Stimulated activated CD4-positive, alpha-beta T cell treated with anti-CD3 and anti-CD28 coated beads, TNF-alpha, amount 100 ng/mL, for 4 hours (primary cell): ENCODE measurements at places on chromosomes 4 and X.

DNA sequence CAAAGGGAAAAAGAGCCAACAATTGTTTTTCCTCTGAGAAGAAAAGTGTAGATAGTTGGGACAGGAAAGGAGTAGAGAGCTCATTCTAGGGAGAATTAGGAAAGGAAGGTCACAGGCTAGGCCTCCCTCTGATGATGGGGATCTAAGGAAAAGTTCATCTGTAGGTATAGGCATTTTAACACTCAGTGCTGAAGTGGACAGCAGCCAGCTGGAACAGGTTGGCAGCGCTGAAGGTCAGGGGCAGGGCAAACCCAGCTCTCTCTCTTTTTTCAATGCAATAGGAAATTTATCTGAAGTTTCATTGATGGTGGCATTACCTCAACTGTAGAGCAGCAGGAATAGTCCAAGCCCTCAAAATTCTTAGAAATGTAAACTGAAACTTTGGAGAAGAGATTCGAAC, 98.5 kb upstream of the ETNPPL start:
- DNase-seq: no peak

- DNase-seq: no peak
Measured at GRCh38 chr4:182339221-182339641, 96.0 kb downstream of the TENM3 start.

DNA sequence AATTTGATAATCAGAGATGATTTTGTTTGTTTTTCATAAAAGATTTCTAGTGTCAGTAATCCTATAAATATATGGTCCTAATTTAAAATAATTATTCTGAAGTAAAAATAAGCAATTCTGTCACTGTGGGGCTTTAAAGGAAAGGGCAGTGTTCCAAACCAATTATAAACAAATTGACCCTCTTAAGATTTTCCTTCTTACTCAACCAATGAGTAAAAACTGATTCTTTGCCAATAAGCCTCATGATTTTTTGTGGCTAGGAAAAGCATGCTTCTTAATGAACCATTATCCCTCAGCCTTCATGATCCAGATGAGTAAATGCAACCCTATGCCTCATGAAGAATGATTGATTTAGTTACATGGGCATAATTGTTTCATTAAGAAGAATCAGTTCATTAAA, 1010.4 kb downstream of the ADGRL3 start:
- DNase-seq: no peak

GRCh38 chr4:163113921-163114713, 52.6 kb downstream of the NAF1 start:
- DNase-seq: no peak

DNA sequence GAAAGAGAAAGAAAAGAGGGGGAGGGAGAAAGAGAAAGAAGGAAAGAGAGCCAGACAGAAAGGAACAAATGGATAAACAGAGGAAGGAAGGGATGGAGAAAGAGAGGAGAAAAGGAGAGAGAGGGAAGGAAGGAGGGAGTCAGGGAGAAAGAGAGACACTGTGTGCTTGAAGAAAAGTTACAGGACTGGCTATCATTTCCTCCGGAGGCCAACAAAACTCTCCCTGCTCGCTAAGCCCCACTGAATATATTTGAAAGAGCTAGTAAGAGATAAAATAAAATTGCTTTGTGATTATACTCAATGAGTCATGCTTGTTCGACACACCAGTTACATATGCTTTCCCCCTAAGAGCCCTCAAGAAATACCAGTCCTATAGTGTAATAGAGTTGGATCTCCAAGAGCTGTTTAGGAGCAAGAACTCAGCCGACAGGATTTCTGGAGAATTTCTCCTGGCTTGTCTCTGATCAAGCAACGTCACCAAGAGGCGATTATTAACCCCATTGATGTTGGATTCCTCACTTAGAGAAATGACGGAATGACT, 102.2 kb downstream of the MXRA5 start:
- no peak for DNase-seq

DNA sequence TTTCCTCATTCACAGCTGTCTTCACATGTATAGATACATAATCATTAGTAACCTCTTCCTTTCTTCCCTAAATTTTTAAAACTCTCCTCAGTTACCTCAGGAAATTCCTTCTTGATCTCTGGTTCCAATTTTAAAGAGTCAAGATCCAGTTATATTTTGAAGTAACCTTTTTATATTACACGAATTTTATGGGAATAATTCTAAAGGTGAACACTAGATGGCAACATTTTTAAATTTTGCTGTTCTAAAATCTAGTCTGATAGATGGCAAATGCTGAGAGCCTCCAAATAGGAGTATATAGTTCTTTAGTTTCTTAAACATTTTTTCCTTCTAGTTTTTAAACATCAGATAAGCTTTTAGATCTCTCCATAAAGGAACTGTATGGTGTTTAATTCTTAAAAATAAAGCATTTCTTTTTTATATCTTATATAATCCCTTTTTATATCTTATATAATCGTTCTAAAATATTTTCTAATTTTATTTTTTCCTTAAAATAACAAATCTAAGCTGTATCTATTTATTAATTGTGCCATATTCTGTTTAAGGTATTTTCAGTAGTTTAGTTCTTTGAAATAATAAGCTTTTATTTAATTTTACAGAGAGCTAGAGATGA, 37.9 kb upstream of the PAPSS1 start:
- no peak for DNase-seq

GRCh38 chr4:82704156-82704555, 94.4 kb downstream of the SCD5 start:
- DNase-seq: no peak

DNA sequence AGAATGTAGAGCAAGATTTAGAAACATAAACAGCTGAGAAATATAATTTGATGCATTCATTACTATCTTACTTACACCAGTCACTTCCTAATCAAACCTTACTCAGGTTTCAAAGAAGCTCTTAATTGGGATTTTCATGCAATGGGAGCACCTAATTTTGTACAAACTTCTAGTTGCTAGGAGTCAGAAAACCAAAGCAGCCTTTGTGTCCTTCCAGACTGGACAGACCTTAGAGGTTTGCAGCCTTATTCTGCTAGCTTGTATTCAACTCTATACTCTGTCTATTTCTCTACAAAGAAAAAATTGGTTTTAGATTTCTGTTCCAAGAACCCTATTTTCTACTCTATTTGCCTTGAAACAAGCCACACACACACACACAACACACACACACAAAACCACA, 19.4 kb downstream of the GABRA2 start:
- no peak for DNase-seq

- DNase-seq: no peak
Measured at GRCh38 chr4:184513802-184514120, 39.4 kb upstream of the IRF2 start.

DNA sequence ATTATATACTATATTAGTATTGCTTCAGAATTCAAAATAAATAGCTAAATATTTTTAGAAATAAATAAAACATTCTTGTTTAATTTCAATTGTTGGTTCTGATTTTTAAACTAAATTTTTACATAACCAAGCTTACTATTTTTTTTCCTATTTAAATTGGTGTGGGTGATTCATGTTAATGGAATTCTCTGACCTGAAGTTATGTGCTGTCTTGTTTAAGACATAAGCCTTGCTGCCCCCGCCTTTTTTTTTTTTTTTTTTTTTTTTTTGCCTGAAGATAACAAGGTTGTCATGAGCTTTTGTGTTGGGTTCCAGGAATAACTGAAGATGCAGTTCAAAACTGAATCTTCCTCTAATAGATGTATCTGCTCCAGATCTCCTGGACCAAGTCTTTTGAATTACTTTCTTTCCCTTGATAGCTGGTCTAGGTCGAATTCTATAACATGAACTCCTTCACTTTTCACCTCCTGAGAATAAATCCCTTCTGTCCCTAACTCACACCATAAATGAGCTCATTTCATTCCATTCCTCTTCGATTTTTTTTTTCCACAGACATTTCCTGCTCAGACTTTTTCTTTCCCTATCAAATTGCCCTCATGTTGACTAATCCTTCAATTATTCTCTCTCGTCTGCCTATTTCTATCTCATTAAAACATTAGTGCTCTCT, 261.5 kb upstream of the FTHL17 start:
- no peak for DNase-seq

DNA sequence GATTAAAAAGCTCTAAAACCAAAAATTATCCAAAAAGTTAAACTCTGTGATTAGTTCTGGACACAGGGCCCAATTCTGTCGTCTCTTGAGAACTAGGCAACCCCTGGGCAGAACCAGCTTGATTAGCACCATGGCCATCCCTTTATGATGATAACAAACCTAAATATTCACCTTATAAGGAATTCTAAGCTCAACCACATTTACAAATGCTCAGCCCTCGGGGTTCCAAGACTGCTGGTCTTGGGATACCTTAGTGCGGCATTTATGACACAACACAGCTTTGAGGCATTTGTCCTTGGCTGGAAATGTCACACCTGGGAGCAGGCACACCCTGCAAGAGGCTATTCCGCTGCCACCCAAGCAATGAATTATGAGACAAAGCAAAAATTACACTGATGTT, 27.5 kb upstream of the NAP1L5 start:
- DNase-seq: no peak
